ENCODE measurements at places on chromosomes 12 and 14. TPM values are rescaled to one million over a fixed set of nuclear protein-coding genes. Genes with fewer than 3 reads are reported as not detected.

MGST1 gene
- 1,071 TPM for total RNA-seq

ING4 gene
- total RNA-seq: 37.0 TPM

E2F7 gene
- total RNA-seq: not detected

RGS6 gene
- total RNA-seq: 13.4 TPM

CLEC4D gene
- total RNA-seq: 1.3 TPM

TAS2R10 gene
- total RNA-seq: 1.1 TPM

Data from subcutaneous adipose tissue (tissue), 4 donors.